ENCODE measurements at places on chromosomes 1 and 21.

- H3K36me3 ChIP-seq: no peaks in the 10 kb centered on the region
- H3K27me3 ChIP-seq: no peaks in the 10 kb centered on the region
- no peak overlapping the region for H3K4me3 ChIP-seq
- H3K27ac ChIP-seq: no peak overlapping the region
- DNase-seq: no peak
- peaks cover 2% of the 10 kb centered on the region for H3K4me1 ChIP-seq
Measured at GRCh38 chr1:193402037-193402436, 215.6 kb upstream of the B3GALT2 start.

DNA sequence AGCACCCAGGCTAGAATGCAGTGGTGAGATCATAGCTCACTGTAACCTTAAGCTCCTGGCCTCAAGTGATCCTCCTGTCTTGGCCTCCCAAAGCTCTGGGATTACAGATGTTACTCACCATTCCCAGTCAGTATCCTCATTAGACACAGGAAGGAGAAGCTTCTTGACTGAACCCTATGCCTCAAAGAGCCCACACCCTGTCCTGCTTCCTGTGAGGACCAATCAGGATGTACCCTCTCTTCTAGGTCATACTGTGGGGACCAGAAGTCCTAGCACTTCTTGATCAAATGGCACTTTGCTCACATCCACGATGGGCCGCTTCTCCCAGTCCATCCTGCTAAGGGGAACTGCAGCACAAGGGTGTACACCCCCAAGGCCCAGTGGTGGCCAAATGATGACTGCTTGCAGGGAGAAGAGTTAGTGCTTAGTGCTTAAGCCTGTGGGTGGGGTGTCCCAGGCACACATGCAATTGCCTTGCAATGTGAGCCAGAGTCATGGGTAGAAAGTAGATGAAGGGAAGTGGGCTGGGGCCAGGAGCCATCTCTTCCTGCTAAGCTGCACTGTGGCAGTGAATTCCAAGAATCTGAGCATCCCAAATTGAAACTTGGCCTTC is 9.8 kb downstream of the CD34 start:
- H3K27ac ChIP-seq: no peak overlapping the region
- H3K4me1 ChIP-seq: peaks cover 37% of the 10 kb centered on the region
- no peaks in the 10 kb centered on the region for H3K27me3 ChIP-seq
- no peaks in the 10 kb centered on the region for H3K36me3 ChIP-seq
- DNase-seq: no peak

GRCh38 chr1:203273869-203274602 is 31.3 kb upstream of the BTG2 start:
- DNase-seq: peak; percentile 91
- H3K4me1 ChIP-seq: peaks cover 64% of the 10 kb centered on the region
- no peaks in the 10 kb centered on the region for H3K36me3 ChIP-seq
- H3K27me3 ChIP-seq: no peaks in the 10 kb centered on the region
- peak overlapping the region; percentile 93 for H3K27ac ChIP-seq
- peak overlapping the region; percentile 37 for H3K4me3 ChIP-seq

DNA sequence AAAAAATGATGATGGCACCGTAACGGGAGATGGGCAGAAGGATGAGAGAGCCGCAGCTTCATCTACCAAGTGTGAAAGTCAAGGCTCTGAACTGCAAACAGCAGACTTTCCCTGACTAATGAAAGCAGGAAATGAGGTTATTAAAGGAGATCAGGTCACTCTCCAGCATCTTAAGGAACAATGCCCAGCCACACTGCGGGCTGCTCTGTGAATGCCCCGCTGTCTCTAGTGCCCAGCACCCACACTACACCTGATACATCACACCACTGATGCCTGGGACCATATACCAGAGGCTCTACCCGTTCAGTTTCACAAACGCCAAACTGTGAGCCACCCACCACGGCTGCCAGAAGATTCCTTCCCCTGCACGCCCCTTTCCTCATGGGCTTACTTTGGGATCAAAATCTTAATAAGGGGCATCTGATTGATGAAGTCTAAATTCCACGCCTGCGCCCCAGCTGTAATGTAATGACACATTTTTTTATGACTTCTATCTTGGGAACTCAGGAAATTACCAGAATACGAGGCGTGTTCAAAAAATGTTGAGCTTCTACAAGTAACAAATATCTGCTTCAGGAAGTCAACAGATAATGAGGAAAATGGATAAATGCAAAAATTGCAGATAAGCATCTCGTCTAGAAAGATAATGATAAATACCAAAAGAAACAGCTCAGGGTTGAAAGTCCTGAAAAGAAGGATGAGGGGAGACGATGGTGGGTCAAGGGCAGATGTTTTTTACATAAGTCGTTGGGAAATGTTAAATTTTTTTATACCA is 72.0 kb downstream of the MIS18A start:
- no peaks in the 10 kb centered on the region for H3K27me3 ChIP-seq
- no peaks in the 10 kb centered on the region for H3K4me1 ChIP-seq
- H3K27ac ChIP-seq: no peak overlapping the region
- no peak for DNase-seq

- H3K27ac ChIP-seq: no peak overlapping the region
- H3K4me3 ChIP-seq: no peak overlapping the region
- no peak for DNase-seq
- H3K4me1 ChIP-seq: no peaks in the 10 kb centered on the region
- H3K27me3 ChIP-seq: no peaks in the 10 kb centered on the region
Measured at GRCh38 chr1:197127246-197127912, 19.1 kb downstream of the ASPM start.

- H3K27ac ChIP-seq: no peak overlapping the region
- DNase-seq: no peak
- peaks cover 25% of the 10 kb centered on the region for H3K27me3 ChIP-seq
- H3K4me3 ChIP-seq: no peak overlapping the region
- no peaks in the 10 kb centered on the region for H3K36me3 ChIP-seq
- H3K4me1 ChIP-seq: no peaks in the 10 kb centered on the region
Measured at GRCh38 chr1:2480986-2481364, 4.9 kb downstream of the PLCH2 start.

GRCh38 chr1:145985502-145986439 is 10.6 kb downstream of the TXNIP start:
- DNase-seq: no peak
- H3K4me1 ChIP-seq: peaks cover 68% of the 10 kb centered on the region
- H3K36me3 ChIP-seq: no peaks in the 10 kb centered on the region
- no peaks in the 10 kb centered on the region for H3K27me3 ChIP-seq
- peak overlapping the region; percentile 39 for H3K4me3 ChIP-seq

DNA sequence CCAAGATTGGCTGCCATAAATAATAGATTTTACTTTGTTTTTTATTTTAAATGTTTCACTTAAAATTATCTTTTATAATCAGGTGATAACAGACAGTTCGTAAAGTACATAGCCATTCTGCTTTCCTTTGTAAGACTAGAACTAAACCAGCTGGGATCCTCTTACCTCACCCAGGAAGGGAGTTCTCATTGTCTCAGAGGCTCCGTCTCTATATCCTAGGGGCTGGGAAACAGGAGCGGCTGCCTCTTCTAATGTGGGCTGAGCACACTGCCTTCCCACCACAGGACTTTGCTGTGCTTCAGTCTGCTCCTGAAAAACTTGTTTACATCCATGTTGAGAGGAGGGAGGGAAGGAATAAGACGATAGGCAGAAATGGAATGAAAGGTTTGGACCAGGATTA is 45.6 kb upstream of the PGD start:
- H3K4me3 ChIP-seq: no peak overlapping the region
- DNase-seq: no peak
- no peak overlapping the region for H3K27ac ChIP-seq
- H3K36me3 ChIP-seq: peaks cover 60% of the 10 kb centered on the region
- no peaks in the 10 kb centered on the region for H3K4me1 ChIP-seq
- H3K27me3 ChIP-seq: no peaks in the 10 kb centered on the region

DNA sequence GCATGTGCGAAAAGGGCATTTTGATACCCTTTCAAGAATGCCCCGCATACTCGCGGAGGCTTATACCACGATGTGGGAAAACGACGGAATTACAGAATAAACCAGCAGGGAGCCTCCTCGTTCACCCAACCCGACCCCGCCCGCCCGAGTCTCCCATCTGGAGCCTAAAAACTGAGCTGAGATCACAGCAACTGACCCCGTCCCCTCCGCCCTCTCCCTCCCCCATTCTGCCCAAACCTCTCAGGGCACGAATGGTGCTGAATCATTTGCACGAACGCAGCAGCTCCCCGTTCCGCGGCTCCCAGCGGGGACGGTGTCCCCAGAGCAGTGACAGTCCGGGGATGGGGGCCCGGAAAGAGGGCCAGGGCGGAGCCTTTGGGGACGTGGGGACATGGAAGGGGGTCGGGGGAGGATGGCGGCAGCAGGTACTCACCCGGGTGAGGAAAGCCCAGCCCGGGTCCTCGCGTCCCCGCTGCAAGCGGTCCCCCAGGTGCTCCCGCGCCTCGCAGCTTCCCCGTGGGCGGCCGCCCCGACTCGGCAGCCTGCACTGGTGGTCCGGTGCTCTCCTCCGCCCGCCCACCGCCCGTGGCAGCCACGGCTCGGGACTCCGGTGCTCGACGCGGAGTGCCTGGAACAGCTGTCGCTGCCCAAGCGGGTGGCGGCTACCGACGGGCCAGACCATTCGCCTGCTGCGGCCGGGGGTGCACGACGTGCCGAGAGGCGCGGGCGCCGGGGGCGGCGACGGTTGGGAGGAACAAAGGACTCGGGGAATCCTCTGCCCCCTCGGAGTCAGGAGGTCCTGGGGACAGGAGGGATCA is at the start of gene TTLL7:
TSS of gene TTLL7 (minus strand) at position 635 of the 818 bp plus-strand sequence. CDS start 46,921 bp downstream, outside the sequence.
- DNase-seq: peak; percentile 93
- peaks cover 33% of the 10 kb centered on the region for H3K4me1 ChIP-seq
- peak within 1 kb of the TSS; percentile 86 for H3K27ac ChIP-seq
- H3K36me3 ChIP-seq: no peaks in the 10 kb centered on the region
- H3K27me3 ChIP-seq: no peaks in the 10 kb centered on the region

GRCh38 chr1:174367892-174368291 is 79.9 kb upstream of the GPR52 start:
- no peaks in the 10 kb centered on the region for H3K4me1 ChIP-seq
- no peak overlapping the region for H3K4me3 ChIP-seq
- H3K27ac ChIP-seq: no peak overlapping the region
- H3K27me3 ChIP-seq: no peaks in the 10 kb centered on the region
- DNase-seq: no peak

DNA sequence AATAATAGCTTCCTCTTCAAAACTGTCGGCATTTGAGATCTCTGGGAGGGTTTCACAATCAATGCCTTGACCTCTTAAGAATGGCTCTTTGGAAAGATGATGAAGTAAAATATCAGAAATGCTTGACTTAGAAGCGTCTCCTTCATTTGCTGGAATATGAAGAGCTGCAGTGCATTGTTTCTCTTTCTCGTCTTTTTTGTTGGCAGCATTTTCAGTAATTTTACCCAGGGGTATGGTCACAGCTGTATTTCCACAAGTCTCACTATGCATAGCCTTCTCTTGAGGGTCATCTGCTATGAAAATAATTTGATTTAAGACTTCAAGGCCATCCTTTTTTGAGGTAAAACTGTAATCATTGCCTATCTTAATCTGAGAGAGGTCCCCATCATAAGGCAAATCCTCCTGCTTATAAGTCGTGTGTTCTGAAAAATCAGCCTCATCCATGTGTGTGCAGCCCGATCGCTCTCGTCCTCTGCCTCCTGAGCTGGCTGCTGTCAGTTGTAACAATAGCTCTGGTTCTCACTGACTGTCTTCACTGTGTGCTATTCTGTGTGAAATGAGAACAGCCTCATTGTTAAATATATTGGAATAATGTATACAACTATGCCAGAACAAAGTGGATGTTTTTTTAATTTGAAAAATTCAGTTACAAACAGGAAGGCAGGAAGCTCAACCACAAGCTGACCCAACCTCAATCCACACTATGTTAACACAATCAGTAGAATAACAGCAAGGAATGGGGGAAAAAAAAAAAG is 4.5 kb downstream of the AKNAD1 start:
- peaks cover 7% of the 10 kb centered on the region for H3K4me1 ChIP-seq
- H3K4me3 ChIP-seq: peak overlapping the region; percentile 12

DNA sequence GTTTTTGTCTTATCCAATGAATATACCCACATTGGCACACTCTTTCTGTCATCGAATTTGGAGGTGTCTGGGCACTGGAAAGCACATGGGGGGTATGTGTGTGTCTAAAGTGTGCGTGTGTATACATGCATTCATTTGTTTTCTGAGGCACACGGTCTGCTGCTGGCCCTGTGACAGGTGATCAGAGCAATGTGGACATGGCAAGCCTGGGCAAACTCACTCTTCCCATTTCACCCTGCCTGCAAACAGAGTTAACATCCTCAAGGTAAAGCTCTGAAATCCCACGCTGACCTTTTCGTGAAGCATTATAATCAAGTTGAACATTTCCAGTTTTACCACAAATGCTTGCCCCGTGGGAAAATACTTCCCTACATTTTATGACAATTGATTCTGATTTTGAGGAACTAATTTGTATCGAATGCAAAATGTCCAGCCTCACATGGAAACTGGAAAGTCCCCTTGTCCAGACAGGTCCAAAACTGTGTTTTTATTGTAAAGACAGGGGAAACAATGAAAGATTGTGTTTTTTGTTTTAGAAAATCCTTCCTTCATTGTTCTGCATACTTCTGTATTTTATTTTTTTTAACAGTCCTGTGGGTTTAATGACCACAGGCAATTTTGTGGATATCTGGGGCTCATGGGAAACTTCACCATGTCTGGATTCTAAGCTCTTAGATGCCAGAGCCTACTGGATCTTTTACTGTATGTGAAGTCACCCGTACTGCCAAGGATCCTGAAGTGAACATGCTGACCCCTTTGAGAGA is 160.9 kb downstream of the PBX1 start:
- no peaks in the 10 kb centered on the region for H3K36me3 ChIP-seq
- no peak overlapping the region for H3K4me3 ChIP-seq
- H3K27ac ChIP-seq: peak overlapping the region; percentile 67
- no peaks in the 10 kb centered on the region for H3K27me3 ChIP-seq

GRCh38 chr1:21449906-21450305 is 10.0 kb downstream of the NBPF3 start:
- no peaks in the 10 kb centered on the region for H3K27me3 ChIP-seq
- H3K4me1 ChIP-seq: peaks cover 5% of the 10 kb centered on the region
- no peak overlapping the region for H3K27ac ChIP-seq
- DNase-seq: no peak
- H3K36me3 ChIP-seq: peaks cover 19% of the 10 kb centered on the region
- no peak overlapping the region for H3K4me3 ChIP-seq

GRCh38 chr1:160049101-160049500 is 17.3 kb upstream of the PIGM start:
- peaks cover 9% of the 10 kb centered on the region for H3K4me1 ChIP-seq
- DNase-seq: no peak
- no peak overlapping the region for H3K27ac ChIP-seq
- peaks cover 11% of the 10 kb centered on the region for H3K27me3 ChIP-seq
- no peak overlapping the region for H3K4me3 ChIP-seq

DNA sequence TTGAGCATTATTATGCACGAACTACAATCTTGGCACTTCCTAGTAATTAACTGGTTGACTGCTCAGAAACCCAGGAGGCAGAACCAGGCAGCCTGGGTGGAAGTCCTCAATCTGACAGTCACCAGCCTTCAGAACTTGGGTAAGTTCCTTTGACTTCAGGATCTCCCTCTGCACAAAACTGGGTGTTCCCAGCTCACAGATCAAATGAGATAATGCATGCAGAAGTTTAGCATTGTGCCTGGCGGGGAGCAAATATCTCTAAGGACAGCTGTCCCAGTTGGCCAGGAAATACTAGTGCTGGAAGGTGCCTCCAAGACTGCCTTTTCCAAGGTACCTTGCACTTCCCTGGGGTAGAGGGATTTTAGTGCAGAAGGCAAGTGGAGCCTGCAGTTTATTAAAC is 294.8 kb downstream of the PCP4 start:
- no peak overlapping the region for H3K4me3 ChIP-seq
- no peak for DNase-seq
- no peaks in the 10 kb centered on the region for H3K4me1 ChIP-seq
- H3K27ac ChIP-seq: no peak overlapping the region
- no peaks in the 10 kb centered on the region for H3K27me3 ChIP-seq

GRCh38 chr1:39170731-39171667 is 33.5 kb upstream of the MACF1 start:
- no peaks in the 10 kb centered on the region for H3K27me3 ChIP-seq
- no peak overlapping the region for H3K4me3 ChIP-seq
- H3K4me1 ChIP-seq: peaks cover 44% of the 10 kb centered on the region
- no peaks in the 10 kb centered on the region for H3K36me3 ChIP-seq
- no peak for DNase-seq
- H3K27ac ChIP-seq: peak overlapping the region; percentile 12

Data from esophagus muscularis mucosa (tissue), 4 donors.